ENCODE measurements at places on chromosomes 3 and 15.

GRCh38 chr3:153348457-153349107, 186.6 kb downstream of the RAP2B start:
- DNase-seq, result peak; percentile 48

GRCh38 chr3:123884203-123884831, at the start of gene MYLK:
Gene MYLK (minus strand): TSS chr3:123884332. CDS start chr3:123793841, 90,491 bp downstream.
- DNase-seq, result peak; percentile 91

GRCh38 chr3:73326396-73326795, 264.9 kb downstream of the EBLN2 start:
- no peak for DNase-seq

DNA sequence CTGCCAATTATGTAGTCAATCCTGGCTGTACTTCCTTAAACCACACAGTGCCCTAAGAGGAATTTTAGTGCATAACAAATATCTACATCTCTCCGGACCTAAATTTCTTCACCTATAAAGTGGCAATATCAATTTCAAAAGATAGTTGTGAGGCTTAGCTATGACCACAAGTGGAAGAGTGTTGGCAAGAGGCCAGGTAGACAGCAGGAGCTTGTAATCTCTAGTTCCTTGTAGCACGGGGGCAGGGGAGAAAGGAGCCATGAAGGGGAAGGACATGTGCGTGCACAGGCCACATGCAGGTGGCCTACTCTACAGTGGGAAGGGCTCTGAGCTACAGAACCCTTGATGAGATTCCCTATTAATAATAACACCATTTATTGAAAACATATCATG, 269.7 kb downstream of the ABHD5 start:
- DNase-seq, result no peak

GRCh38 chr3:128609294-128609693, 41.3 kb downstream of the RPN1 start:
- DNase-seq, result no peak

DNA sequence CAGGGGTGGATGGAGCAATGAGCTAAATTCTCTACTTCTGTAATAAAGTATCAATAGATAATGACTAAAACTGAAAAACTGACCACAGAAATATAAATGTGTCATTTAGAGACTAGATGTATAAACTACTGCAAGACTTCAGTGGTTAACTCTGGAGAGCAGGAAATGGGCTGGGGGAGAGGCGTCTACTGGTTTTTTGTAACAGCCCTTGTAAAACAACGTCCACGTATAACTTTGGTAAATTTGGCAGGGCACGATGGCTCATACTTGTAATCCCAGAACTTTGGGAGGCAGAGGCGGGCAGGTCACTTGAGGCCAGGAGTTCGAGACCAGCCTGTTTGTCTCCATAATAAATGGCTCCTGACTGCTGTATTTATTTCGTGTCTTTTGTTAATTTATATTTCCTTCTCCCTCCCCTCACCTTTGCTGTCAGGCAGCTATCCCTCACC, 12.5 kb downstream of the RAB27A start:
- DNase-seq, result no peak

- no peak for DNase-seq
These were observed 20.3 kb downstream of the CAND2 start for GRCh38 chr3:12816521-12817342.

DNA sequence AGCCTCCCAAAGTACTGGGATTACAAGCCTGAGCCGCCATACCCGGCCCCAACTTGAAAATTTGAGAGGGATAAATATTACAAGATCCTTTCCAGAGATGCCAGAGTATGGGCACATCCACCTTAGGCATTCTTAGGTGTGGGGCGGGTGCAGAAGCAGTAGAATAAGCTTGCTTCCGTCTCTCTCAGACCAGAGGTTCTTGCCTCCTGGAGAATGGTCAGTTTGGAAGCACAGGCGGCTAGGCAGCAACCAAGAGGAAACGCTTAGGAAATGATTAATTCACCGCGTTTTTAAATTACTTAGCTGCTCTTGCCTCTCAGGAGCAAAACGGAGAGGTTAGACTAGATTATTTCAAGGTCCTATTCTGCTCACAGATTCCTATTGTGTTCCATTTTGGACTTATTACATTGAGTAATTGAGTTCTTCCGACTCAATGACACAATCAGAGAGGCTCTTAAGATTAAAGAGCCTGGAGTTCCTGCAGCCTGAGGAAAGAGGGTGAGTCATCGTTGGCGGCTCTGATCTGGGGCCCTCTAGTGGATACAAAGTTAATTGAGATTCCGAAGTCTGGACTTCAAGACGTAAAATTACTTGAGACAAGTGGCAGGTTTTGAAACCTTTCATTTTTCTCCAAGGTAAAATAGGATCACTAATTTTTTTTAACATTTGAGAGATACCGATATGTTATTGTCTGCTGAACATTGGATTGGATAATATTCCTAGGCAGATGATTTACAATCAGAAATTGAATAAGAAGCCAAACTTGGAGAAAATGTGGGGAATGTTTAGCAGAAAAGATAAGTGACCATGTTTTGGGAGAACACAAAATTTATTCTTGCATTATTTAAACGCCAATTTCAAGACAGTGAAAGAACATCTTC, 5.8 kb upstream of the TOPAZ1 start:
- DNase-seq, result peak; percentile 84

GRCh38 chr15:89384176-89384604, 49.6 kb upstream of the POLG start:
- DNase-seq, result no peak

GRCh38 chr3:119637679-119638477, 22.5 kb downstream of the POPDC2 start:
- no peak for DNase-seq

DNA sequence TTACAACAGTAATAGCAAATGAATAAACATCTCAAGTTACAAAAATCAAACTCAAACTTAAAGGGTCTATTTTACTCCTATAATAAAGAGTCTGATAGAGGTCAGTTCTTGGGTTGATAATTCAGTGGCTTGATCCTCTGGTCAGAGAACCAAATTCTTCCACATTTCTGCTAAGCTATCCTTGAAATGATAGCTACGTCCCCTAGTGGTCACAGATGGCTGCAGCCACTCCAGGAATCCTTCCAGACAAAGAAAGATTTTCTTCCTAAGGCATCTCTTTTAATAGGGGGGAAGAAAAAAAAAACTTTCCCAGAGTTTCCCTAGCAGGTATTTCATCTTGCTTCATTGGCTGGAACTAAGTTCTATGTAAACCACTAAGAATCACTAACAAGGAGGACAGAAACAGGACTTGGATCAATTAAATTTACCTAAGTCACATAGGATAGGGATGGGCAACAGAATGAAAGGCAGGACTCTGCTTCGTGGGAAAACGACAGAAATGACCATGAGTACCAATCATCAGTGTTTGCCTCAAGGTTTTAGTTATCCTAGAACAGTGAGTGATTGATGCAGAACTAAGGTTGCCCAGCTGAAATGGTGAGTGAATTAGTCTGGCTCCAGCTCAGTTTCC, 160.7 kb downstream of the STAC start:
- peak; percentile 41 for DNase-seq

GRCh38 chr3:4460334-4460733, 6.7 kb downstream of the SUMF1 start:
- no peak for DNase-seq

Data from iPS-NIHi11 (cell line).